CMK (cell line): ENCODE measurements at places on chromosomes 4 and X.

DNA sequence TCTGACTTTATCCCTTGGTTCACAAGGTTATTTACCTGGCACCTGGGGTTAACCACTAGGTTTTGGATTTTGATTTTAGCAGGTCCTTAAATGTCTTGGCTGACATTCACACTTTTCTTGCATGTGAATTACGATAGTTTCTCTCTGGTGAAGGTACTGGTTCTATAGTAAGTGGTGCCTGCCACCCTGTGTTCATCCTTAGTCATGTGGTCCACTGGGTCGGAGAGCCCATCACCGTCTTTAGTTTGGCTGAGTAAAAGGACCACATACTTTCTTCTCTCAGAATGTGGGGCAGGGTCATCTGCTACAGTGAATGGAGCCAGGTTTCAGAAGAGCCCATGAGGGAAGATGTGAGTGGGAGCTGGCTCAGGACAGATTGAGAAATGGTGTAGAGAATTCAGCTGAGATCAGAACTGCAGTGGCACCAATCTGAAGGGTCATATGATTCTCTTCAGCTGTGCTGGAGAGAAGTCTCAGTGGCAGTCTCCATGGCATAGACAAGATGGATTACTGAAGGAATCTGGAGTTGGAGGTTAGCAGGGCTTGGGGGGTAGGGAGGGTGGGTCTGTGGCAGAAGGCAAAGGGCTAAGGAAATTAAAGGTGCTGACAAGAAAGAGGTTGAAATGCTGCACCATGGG, 310.4 kb downstream of the GPAT3 start:
- DNase-seq: no peak

DNA sequence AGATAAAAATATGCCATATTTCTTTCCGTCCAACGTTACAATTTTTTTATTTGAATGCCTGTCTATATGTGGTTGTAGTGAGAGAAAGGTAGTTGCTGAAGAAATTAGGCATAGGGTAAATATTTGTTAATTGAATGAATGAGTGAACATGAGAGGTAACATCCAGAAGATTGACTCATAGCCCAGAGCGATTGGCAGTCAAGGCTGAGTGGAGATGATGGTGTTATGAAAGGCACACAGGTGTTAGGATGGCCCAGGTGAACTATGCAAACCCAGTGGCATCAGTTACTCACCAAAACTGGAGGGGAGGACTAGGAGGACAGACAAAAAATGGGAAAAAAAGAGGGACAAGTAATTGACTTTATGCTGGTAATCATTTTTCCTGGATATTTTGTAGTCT, 31.7 kb upstream of the SPRY1 start:
- DNase-seq: no peak

DNA sequence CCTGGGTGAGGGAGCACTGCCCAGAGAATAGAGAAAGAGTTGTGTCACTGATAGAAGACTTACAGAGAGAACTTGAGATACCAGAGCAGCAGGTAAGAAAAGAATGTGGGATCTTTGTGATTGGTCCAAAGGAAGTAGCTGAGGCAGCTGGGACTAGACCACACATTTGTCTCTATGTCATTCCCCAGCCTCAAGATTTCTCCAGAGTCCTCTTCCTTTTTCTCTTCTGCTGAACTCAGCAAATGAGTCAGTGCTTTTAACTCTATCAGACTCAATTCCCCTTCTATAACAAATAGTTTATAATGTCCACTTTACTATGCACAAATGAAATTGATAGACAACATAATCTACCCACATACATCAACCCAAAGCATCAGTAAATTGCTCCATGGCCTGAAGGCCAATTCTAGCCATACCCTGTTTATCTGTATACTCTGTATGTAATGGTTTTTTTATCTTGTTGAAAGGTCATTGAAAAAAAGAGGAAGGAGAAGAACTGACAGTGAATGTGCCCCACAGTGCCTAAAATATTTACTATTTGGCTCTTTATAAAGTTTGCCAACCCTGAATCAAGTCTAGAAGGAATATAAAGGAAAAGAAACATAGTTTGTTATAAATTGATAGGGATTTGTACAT, 38.2 kb downstream of the ETDC start:
- DNase-seq: no peak

DNA sequence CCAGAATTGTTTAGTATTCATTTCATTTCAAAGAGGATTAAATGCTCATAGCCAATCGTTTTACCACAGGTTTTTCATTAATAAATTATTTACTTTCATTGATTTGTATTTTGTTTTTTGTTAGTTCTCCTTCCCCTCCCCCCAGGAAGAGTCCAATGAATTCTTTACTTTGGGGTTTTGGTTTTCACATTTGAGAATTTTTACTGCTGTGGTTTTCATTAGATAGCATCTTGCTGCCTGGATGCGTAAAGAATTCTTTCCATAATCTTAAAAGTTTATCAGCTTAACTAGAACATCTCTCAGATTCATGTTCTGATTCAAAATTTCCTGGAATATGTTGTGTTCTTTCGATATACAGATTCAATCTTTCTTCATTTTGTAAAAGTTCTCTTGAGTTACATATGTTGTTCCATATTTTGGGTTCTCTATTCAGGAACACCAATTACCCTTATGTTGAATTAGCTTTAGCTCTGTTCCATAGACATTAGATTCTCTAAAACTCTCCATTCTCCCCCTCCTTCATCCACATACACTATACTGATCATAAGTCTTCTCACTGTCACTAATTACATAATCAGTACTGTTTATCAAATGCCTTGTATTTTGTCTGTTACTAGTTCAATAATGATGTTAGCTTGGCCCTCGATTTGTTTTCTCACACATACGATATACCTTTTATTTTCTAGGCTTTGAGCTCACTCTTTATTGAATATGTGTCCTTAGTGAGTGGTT, 184.4 kb downstream of the CAMK2D start:
- no peak for DNase-seq

GRCh38 chr4:174669270-174669669, 147.0 kb upstream of the HPGD start:
- DNase-seq: no peak

- no peak for DNase-seq
These were observed 42.4 kb upstream of the NOCT start for GRCh38 chr4:138972956-138973801.

- no peak for DNase-seq
These were observed 2.7 kb downstream of the NHSL2 start for GRCh38 chrX:71913156-71913950.

DNA sequence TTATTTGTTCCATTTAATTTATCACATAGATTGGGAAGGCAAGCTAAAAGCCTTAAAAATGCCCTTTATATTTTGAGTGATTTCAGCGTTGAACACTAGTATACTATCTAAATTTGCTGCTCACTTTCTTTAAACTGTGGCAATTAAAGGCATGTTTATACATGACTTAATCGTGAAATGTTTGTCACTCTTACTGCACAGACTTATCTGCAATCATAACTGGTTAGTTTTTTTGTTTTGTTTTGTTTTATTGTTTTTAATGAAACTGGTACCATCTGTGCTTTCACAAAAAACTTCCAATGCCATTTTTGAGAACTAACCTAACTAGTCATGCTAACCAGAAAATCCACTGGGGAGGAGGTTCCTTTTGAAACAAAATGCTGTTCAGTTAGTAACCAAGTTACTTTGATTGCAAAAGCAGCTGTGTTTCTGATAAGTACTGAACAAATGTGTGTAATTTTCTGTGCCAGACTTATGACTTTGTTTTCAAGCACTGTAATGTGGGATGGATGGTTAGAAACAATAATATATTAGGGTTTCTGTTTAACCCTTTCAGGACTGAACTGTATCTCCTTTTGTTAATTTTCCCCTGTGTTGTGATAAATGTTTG, 56.1 kb downstream of the CCKAR start:
- DNase-seq: no peak

GRCh38 chrX:97751735-97752134, 868.0 kb downstream of the RPA4 start:
- no peak for DNase-seq

GRCh38 chr4:56289934-56290333, 97.4 kb downstream of the AASDH start:
- DNase-seq: no peak

DNA sequence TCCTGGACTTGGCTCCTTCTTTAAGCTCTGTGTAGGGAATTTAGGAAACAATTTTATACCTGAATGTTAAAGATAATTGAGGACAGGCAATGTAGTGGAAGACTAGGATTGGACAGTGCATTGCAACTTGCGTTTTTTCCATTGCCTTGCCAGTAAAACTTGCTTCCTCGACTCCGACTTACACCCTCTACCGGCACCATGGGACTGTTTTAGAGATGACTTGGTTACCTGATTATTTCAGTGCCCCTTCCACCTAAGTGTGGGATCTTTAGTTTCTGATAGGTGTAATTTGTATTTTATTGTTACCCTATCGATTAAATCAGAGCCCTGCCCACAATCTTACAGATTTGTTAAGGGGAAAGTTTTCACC, 1.2 kb downstream of the PRPS1 start:
- DNase-seq: no peak

DNA sequence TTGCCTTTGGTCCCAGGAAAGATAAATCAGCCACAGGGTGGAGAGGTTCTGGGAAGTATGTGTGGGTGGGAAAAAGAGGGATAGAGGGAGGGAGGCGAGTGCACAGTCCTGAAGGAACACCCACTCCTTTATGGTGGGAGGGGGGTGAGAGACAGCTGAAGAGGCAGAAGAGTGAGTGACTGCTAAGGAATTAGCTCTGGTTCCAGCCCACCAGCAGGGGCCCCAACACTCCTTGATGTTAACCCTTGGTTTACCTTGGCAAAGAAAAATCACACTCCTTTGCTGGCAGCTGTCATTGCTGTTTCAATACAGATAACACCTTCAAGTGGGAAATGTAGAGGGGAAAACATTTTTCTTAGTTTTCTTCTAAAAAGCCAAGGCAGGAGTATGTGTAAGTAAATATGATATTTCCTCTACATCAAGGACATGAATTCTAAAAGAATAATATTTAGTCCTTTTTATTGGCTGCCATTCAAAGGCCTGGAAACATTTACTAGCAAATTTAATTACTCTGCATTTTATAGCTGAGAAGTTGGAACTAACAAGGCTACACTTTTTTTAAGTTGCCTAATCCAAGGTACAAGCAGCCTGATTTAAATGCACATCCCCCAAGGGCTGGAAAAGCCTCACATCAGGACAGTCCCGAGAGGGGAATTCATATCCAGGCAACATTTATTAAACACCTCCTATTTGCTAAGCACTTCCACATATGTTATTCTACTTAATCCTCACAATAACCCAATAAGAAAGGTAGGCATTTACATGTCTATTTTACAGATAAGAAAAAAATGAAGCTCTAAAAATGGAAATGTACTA, 81.7 kb downstream of the HS6ST2 start:
- DNase-seq: no peak

GRCh38 chr4:36966756-36967460, 277.6 kb upstream of the NWD2 start:
- no peak for DNase-seq

GRCh38 chrX:119399772-119400101, 601 bp downstream of the SLC25A43 start:
- no peak for DNase-seq

DNA sequence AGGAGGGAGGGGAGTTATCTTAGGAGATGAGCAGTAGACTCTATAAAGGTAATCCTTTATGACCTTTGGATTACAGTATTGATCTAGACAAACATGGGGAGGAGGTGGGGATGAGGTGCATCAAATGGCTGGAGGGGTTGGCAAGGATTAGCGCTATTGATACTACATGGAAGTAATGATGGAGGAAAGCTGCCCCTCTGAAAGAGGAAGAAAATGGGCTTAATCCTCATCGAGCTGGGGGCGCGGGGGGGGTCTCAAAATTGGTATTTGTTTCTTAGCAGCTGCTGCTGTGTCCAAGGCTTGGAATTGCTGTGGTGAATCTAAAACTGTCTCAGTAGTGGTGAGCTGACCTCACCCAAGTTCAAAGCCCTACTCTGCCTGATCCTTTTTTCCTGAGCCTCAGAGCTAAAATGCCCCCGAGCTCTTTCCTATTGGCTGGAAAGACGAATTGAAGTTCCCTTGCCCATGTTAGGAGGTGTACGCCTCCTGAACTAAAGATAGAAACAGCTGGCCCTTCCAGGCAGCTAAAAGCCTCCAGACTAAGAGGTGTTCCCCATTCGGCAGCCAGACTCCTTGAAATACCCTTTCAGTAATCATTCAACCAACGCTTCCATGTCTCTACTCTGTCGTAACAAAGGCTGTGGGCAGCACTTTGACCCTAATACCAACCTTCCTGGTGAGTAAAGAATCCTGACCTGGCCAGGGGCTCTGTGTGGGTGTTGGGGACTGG, at the start of gene ITGB1BP2:
TSS of gene ITGB1BP2 (plus strand) at position 556 of the 730 bp plus-strand sequence. CDS start at position 613, 57 bp downstream.
- DNase-seq: no peak

GRCh38 chr4:107036584-107037198, 578 bp upstream of the DKK2 start:
- DNase-seq: no peak

DNA sequence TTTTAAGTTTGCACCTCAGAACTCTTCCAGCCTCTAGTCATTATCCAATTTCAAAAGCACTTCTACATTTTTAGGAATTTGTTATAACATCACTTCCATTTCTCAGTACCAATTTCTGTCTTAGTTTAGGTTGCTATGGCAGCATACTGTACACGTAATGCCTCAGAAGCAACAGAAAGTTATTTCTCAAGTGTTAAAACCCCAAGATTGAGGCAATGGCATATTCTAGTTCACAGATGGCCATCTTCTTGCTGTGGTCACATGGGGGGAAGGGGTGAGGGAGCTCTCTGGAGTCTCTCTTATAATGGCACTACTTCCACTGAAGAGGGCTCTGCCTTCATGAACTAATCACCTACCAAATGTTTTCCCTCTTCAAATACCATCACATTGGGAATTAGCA, 220.3 kb upstream of the CTSO start:
- no peak for DNase-seq

- no peak for DNase-seq
These were observed 9.8 kb downstream of the NDNF start for GRCh38 chr4:121062521-121062920.

DNA sequence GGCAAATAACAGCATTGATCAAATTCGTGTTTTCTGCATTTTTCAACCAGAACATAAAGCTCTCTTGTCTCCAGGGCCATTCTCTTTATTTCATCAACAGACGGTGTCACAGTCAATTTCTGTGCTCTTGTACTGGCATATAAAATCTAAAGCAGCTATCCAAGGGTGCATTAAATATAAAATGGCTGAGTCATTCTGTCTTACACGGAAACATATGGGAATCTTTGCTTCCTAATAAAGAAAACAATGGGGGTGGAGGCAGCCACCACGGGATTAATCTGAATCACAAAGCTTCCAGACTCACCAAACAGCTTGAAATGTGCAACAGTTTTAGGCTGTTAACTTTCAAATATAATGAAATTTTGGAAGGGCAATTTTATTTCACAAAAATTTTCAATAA, 132.6 kb downstream of the IL15 start:
- DNase-seq: no peak

DNA sequence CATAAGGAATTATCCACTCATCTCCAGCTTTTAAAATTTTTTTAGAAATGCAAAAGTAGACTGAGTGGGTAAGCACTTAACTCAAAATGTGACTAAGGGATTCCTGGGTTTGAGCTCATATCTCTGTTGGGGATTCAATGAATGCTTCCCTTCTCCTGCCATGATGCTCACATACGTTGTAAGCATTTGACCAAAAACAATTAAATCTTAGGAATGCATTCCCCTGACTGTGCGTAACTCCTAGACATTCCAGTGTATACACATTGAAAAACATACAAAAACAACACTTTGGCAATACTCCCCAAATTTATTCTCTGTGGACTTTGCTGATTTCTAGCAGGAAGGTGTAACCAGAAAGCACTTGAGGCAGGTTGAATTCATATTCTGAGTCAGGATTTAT, 29.8 kb downstream of the SPANXA2 start:
- DNase-seq: no peak

- no peak for DNase-seq
These were observed 56.2 kb downstream of the CLDN22 start for GRCh38 chr4:183263787-183264386.
